GM23338 (cell line): ENCODE measurements at places on chromosomes 3 and 15. TPM values are rescaled to one million over a fixed set of nuclear protein-coding genes. Genes with fewer than 3 reads are reported as not detected.

The GP9 gene
- not detected in 2 replicates for total RNA-seq

The SHC4 gene
- total RNA-seq = 0.21 and 0.31 TPM in 2 replicates

- H3K27ac ChIP-seq = no peak overlapping the region
- H3K27me3 ChIP-seq = no peaks in the 10 kb centered on the region
- no peaks in the 10 kb centered on the region for H3K4me1 ChIP-seq
- DNase-seq = no peak
- H3K4me3 ChIP-seq = no peak overlapping the region
These were observed 543.7 kb upstream of the ADAMTS9 start for GRCh38 chr3:65231544-65231943.

The SPESP1 gene
- not detected in 2 replicates for total RNA-seq
